ENCODE measurements at places on chromosomes 12 and 14. TPM values are rescaled to one million over a fixed set of nuclear protein-coding genes. Genes with fewer than 3 reads are reported as not detected.

DNA sequence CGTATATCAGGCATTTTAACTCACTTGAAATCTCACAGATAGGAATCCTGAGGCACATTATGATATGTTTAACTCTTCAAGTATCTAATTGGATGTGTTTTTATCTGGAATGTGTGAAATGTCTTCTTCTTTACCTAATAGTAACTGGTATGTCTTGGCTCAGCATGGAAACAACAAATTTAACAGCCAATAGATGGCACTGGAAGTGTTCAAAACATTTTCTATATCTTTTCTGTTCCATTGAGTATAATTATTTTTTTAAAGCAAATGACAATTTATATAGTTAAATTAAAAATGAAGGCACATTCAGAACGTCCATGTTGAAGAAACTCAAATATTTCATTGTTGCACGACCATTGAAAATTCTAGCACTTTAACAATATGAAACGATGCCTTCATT, 164.6 kb upstream of the SLC16A7 start:
- no peaks in the 10 kb centered on the region for H3K27me3 ChIP-seq
- no peak overlapping the region for H3K4me3 ChIP-seq
- no peak overlapping the region for H3K27ac ChIP-seq
- H3K4me1 ChIP-seq: no peaks in the 10 kb centered on the region

- H3K4me1 ChIP-seq: peaks cover 30% of the 10 kb centered on the region
- no peak overlapping the region for H3K27ac ChIP-seq
- H3K27me3 ChIP-seq: no peaks in the 10 kb centered on the region
- H3K4me3 ChIP-seq: no peak overlapping the region
- DNase-seq: no peak
Observed at GRCh38 chr14:69137416-69137815, 15.5 kb downstream of the DCAF5 start.

- H3K4me1 ChIP-seq: peaks cover 44% of the 10 kb centered on the region
- peak overlapping the region; percentile 93 for H3K27ac ChIP-seq
- peak overlapping the region; percentile 65 for H3K4me3 ChIP-seq
- no peaks in the 10 kb centered on the region for H3K36me3 ChIP-seq
- H3K27me3 ChIP-seq: no peaks in the 10 kb centered on the region
Observed at GRCh38 chr12:64679487-64680001, 69.2 kb downstream of the RASSF3 start.

DNA sequence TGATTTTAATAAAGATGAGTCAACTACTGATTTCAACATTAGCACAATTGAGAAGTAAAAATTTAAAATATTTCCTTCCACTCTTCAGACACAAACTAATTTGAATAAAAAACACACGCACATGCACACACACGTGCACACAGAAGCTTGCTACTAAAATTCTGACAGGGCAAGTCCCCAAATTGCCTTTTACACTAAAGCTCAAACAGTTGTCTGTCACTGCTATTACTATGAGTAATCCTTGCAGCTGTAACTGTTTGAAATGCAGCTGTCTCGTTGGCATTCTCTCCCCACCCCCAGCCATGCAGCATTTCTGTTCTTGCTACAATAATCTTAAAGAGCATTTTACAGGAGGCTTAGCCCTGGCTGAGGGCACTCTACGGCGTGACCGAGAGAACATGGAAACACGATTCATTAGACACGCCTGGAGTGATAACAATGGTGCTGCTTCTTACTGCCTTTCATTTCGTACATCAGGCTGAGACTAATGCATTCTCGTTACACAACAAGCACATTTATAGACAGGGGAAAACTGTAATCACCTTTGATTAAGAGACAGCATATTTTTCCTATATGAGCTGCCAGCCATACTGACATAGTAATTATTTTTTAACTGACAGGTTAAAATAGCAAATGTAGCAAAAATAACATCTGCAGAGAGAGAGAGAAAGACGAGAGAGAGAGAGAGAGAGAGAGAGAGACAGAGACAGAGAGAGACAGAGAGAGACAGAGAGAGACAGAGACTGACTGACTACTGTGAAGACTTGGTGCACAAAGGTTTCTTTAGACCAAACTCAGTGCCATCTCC, 153.8 kb downstream of the MED13L start:
- peak; percentile 76 for DNase-seq
- no peaks in the 10 kb centered on the region for H3K27me3 ChIP-seq
- H3K4me1 ChIP-seq: peaks cover 44% of the 10 kb centered on the region
- H3K4me3 ChIP-seq: peak overlapping the region; percentile 61

GRCh38 chr14:40447017-40447416, 1014.8 kb upstream of the FBXO33 start:
- no peaks in the 10 kb centered on the region for H3K4me1 ChIP-seq
- no peak for DNase-seq
- H3K4me3 ChIP-seq: no peak overlapping the region
- H3K27ac ChIP-seq: no peak overlapping the region
- H3K27me3 ChIP-seq: no peaks in the 10 kb centered on the region
- no peaks in the 10 kb centered on the region for H3K36me3 ChIP-seq

The HSPB8 gene
- 11.4 TPM for total RNA-seq

The IKZF4 gene
- 1.0 TPM for total RNA-seq

- H3K27ac ChIP-seq: no peak overlapping the region
- no peaks in the 10 kb centered on the region for H3K27me3 ChIP-seq
- H3K4me1 ChIP-seq: no peaks in the 10 kb centered on the region
- no peak overlapping the region for H3K4me3 ChIP-seq
- peaks cover 6% of the 10 kb centered on the region for H3K36me3 ChIP-seq
- DNase-seq: peak; percentile 72
Observed at GRCh38 chr12:93707836-93708235, 30.7 kb downstream of the CRADD start.

- no peaks in the 10 kb centered on the region for H3K27me3 ChIP-seq
- no peak overlapping the region for H3K27ac ChIP-seq
- no peaks in the 10 kb centered on the region for H3K36me3 ChIP-seq
- no peak for DNase-seq
- H3K4me3 ChIP-seq: peak overlapping the region; percentile 72
Observed at GRCh38 chr12:107090711-107091110, 2.6 kb downstream of the CRY1 start.

Data from PC-3 (cell line).